CD4-positive, alpha-beta T cell (primary cell): ENCODE measurements at places on chromosomes 12 and 14. TPM values are rescaled to one million over a fixed set of nuclear protein-coding genes. Genes with fewer than 3 reads are reported as not detected.

- DNase-seq: no peak
Observed at GRCh38 chr12:123446333-123446713, 9.8 kb upstream of the RILPL2 start.

DNA sequence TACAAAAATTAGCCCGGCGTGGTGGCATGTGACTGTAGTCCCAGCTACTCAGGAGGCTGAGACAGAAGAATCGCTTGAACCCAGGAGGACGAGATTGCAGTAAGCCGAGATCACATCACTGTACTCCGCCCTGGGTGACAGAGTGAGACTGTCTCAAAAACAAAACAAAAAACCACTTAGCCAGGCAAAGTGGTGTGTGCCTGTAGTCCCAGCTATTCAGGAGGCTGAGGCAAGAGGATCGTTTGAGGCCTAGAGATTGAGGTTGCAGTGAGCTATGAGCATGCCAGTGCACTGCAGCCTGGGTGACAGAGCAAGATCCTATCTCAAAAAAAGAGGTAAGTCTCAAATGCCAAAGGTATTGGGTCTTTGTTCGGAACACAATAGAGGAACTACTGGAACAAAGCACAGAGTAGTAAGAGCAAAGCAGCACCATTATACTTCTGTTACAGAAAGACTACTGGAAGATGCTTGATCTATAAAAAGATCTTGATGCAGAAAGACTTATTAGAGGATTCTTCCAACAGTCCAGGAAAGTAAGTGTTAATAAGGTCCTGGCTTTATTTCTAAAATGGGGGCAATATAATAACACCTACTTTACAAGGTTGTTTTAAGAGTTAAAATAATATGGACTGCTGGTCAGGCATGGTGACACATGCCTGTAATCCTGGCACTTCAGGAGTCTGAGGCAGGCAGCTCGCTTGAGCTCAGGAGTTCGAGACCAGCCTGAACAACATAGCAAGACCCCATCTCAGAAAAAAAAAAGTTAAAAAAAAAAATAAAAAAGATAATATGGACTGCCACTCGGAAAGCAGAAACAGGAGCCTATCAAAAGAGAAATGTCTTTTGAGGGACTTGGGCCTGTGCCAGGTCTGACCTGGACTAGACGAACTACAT is 29.9 kb downstream of the BTBD7 start:
- DNase-seq: no peak

GRCh38 chr14:75518625-75519024 is 3.6 kb upstream of the BATF start:
- DNase-seq: no peak

The SLC8A3 gene
- not detected for total RNA-seq

The KRT82 gene
- not detected for total RNA-seq

- no peak for DNase-seq
Observed at GRCh38 chr14:84749191-84749955, 780.6 kb upstream of the FLRT2 start.

The KCNH3 gene
- 2.4 TPM for total RNA-seq

The LGR5 gene
- not detected for total RNA-seq

GRCh38 chr12:11978726-11979384 is 91.9 kb upstream of the BCL2L14 start:
- DNase-seq: no peak

- DNase-seq: peak; percentile 73
Observed at GRCh38 chr14:34059925-34060650, 109.2 kb upstream of the EGLN3 start.

- no peak for DNase-seq
Observed at GRCh38 chr14:31752867-31753661, 191.9 kb downstream of the NUBPL start.

DNA sequence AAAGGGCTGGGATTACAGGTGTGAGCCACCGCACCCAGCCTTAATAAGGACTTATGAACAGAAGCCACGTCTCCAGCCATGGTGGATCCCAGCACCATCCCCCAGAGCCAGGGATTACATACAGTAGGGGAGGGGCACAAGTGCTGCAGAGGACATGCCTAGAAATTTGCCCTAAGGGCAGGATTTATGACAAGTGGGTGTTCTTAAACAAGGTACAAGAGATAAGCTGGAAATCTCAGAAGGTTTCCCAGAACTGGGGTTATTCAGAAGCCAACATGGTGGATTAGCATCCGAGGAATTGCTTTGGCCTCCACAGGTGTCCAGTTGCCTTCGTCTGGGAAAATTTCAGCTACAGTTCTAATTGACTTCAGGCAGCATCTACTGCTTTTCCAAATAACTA is 114.4 kb upstream of the EGLN3 start:
- DNase-seq: no peak

DNA sequence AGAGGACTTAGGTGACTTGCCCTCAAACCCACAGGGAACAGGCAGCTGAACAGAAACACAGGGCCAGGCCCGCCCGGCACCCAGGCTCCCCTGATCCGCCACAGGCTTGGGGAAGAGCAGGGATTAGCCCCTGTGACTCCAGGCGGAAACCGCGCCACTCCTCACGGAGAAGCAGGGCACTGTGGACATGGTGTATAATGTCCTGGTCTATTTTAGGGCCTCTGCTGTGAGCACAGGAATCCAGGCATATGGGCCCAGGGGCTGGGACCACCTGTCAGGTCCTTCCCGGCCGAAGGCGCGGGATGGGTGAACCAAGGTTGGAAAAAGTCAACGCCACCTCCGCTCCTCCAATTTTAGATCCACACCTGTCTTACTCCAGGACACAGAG is 34.6 kb upstream of the MEG3 start:
- DNase-seq: no peak

DNA sequence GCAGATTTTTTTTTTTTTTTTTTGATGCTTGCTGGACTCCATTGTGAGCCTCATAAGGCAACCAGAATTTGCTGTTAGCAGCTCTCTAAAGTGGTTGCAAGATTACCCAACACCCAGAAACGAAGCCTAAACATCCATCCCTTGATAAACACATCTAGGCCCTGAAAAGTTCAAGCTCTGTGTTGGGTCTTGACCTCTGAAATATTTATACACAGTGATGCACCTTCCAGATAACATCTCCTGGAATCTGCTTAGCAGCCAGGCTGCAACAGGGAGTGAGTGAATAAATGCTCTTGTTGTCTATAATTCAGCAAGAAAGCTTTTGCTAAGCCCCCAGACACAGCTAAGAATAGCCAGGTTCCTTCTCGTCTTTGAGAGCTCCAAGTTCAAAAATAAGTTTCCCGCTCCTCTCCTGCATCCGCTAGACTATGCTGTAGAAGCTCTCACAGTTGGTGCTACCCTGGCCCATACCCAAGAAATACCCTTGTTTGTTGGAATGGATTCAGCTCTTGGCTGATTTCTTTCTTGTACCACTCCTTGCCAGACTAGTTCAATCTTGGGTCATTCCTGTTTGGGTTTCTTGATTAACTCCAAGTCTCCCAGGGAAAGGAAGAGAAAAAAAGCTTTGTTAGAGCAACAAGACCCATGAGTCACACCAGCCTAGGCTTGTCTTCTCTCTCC is 610.6 kb upstream of the TBX3 start:
- DNase-seq: no peak

DNA sequence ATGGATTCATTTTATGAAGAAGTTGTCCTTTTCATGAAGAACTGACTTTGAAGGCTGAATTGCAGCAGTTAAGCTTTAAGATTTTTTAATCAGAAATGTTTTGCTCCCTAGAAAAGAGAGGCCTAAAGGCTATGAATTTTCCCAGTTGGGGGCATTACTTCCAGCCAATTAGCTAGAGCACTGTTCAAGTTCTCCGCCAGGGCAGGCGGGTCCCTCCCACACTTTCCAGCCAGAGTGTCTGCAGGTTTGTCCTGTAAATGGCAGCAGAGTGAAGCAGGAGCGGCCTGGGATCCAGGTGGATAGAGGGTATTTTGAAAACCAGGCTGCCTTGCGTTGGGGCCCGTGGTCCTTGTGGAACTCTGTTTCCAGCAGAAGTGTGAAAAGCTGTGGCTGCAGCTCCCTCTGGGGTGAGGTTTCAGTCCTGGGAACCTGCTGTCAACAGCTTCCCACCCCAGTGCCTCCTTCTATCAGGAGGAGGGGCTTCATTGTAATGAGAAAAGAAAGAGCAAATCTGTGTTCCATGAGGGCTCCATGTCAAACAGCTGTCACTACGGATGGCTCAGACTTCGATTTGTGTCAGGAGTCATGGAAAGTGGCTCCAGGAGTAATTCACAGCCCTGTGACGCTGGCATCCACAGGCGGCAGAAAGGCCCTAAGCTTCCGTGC is 210.7 kb upstream of the TMEM132C start:
- DNase-seq: no peak

DNA sequence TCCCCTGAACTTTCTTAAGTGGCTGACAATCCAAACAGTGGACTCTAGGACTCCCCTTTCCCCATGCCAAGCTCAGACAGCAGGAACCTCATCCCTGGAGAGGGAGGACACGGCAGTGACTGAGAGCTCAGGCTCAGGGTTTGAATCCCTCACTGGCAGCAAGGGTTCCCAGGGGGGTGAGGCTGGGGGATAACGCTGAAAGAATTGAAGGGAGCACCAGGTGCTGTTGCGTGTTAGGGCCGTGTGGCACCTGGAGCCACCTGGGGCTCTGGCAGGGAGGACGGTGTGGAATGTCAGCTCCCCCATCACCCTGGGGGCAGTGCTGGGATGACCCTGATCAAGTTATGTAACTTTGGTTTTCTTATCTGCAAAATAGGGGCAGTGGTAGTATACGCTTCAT is 40.1 kb downstream of the ANO2 start:
- no peak for DNase-seq

GRCh38 chr14:55654243-55654642 is 74.2 kb downstream of the KTN1 start:
- DNase-seq: no peak

DNA sequence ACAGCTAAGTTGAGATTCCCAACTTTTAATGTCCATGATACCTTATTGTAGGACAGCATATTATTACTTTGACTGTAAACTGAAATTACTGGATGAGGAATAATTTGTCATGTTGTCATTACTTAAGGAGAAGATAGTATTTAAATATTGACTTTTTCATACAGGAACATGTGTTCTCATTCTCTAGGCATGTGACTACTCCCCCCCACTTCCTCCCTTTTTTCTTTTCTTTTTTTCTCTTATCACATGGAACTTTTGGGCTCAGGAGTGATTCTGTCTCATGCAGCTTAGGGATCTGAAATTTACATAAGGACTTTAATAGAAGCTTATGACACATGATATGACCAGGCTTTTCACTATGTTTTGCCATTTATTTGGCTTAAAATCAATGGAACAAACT is 127.7 kb upstream of the SLCO1C1 start:
- DNase-seq: no peak

DNA sequence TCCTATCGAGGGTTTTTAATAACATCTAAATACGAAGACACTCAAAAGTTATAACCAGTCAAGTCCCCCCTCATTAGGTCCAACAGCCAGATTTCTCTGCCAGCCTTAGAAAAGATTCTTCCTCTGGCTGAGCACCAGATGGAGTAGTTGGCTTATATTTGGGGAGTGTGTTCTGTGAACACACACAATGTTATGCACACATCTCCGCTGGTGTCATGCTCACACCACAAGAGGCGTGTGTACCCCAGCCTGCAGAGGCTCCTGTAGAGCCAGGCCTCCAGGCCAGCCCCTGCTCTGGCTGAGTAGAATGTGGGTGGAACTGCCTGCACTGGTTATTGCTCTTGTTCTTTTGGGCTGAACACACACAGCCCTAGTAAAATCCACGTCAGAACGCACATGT is 64.0 kb downstream of the PIWIL1 start:
- no peak for DNase-seq

The MLF2 gene
- total RNA-seq: 121 TPM

The IL31 gene
- total RNA-seq: not detected

GRCh38 chr12:91210144-91210543 is 27.5 kb upstream of the DCN start:
- no peak for DNase-seq

- DNase-seq: no peak
Observed at GRCh38 chr12:59122784-59123183, 202.5 kb upstream of the LRIG3 start.

- no peak for DNase-seq
Observed at GRCh38 chr14:20386276-20386855, 26.9 kb downstream of the TEP1 start.

- DNase-seq: no peak
Observed at GRCh38 chr12:129997239-129997638, 93.4 kb upstream of the TMEM132D start.

The EML5 gene
- total RNA-seq: 3.1 TPM

GRCh38 chr12:54701940-54702592 is 53.9 kb upstream of the DCD start:
- no peak for DNase-seq

The BTG1 gene
- 1,774 TPM for total RNA-seq

- DNase-seq: no peak
Observed at GRCh38 chr12:212415-212714, 1.6 kb downstream of the SLC6A12 start.

- no peak for DNase-seq
Observed at GRCh38 chr14:38723959-38724358, 379.1 kb downstream of the SEC23A start.

- DNase-seq: no peak
Observed at GRCh38 chr14:76786601-76787000, 25.3 kb downstream of the VASH1 start.

GRCh38 chr12:107271523-107271922 is 178.2 kb upstream of the CRY1 start:
- DNase-seq: no peak

The C12orf54 gene
- total RNA-seq: not detected

The TESPA1 gene
- 98.2 TPM for total RNA-seq

GRCh38 chr12:89731614-89732013 is 23.0 kb upstream of the ATP2B1 start:
- DNase-seq: no peak

The MUCL1 gene
- total RNA-seq: not detected

DNA sequence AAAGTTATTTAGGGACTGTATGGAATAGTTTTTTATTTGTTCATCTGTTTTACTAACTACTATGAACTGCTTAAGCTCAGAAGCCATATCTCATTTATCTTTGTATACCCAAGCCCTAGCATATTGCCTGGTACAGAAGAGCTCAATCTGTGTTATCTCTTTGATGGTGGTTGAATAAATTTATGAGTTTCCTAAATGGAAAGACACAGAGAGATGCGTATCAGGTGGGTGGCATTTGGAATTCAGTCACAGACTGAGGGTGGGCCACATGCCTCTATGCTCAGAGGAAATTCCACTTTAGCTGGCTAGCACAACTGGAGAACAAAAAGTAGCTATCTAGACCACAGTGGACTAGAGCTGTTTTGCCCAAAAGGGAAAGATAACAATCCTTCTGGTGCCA is 145.5 kb downstream of the SLC6A15 start:
- DNase-seq: no peak

DNA sequence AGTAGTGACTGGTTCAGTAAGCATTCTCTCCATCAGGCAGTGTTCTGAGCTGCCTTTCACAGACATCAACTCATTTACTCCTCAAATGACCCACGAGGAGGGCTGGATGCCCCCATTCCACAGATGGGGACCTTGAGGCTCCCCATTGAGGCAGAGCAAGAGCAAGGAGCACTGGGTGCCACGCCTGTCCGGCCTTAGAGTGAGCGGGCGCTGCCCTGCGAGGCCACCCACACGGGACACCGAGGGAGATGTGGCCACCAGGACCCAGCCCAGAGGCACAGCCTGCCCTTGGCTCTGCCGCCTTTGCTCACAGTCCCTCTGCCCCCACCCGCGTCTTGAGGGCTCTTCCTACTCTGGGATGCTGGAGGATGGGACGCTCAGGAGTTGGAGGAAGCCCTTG is 3.0 kb downstream of the FBRSL1 start:
- DNase-seq: no peak
